Tibial nerve (tissue), 4 donors: ENCODE measurements at places on chromosomes 6 and 20.

- no peak for DNase-seq
Observed at GRCh38 chr6:144250276-144250675, 34.9 kb upstream of the UTRN start.

DNA sequence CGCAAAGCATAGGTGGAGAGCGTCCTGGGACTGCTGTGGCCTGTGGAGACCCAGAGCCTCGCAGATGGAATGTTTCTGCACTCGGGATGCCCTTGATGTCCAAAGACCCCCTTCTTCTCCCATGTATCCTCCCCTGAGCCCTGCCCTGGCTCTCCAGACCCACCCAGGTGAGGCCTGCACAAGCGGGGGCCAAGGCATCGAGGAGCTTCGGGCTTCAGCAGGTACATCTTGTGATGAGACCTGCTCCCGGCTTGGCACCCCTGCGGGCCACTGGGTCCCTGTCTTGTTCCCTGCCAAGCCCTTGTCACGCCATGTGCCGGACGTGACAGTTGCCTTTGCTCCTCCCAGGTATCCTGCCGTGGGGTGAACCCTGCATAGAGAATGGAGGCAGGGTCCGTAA is 85.2 kb downstream of the RAMACL start:
- no peak for DNase-seq

- no peak for DNase-seq
Observed at GRCh38 chr6:18501663-18502013, 114.5 kb downstream of the RNF144B start.

DNA sequence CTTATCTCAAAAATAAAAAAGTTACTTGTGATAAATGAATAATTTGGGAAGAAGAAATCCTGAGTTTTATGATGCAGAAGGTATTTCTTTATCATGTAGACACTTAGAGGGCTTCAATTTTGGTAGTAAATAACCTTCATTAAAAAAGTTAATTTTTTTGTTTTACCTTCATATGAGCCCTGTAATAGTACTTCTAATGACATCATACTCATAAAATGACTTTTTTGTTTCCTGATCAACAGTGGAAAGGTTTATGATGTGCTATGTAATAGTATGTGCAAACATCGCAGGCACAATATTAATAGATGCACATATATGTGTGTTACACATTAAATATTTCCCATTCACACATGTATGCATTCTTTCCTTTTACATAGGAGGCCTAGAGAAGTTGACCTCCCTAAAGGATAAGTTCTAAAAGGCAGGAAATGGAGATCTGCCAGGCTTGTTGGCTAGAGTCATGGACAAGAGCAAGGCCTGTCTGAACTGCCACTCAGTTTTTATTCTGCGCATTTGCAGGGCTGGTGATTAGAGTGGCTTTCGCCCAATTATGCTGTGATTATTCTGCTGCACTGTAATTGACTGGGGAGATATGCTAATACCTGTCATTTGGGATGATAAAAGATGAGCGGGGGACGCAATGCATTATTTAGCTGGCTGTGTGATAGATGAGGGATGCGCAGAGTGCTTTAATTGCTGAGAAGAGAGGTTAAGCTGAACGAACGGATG is 272.6 kb downstream of the TMEM242 start:
- no peak for DNase-seq

DNA sequence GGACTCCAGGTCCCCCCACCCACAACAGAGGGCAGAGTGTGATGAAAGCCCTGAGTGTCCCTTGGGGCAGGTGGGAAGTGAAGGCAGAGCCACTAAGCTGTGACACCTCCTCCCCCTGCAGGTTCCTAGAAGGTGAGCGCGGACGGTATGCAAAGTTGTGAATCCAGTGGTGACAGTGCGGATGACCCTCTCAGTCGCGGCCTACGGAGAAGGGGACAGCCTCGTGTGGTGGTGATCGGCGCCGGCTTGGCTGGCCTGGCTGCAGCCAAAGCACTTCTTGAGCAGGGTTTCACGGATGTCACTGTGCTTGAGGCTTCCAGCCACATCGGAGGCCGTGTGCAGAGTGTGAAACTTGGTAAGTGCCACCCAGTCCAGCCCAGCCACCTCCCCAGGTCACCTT is 159.6 kb upstream of the RNF24 start:
- DNase-seq = no peak

GRCh38 chr6:65416621-65417020 is 290.4 kb downstream of the EYS start:
- DNase-seq = no peak

- DNase-seq = no peak
Observed at GRCh38 chr6:144647406-144647964, 362.4 kb downstream of the UTRN start.

GRCh38 chr6:35035481-35036030 is 105.6 kb downstream of the TCP11 start:
- DNase-seq = no peak
